ENCODE measurements at places on chromosomes 5 and 9. TPM values are rescaled to one million over a fixed set of nuclear protein-coding genes. Genes with fewer than 3 reads are reported as not detected.

DNA sequence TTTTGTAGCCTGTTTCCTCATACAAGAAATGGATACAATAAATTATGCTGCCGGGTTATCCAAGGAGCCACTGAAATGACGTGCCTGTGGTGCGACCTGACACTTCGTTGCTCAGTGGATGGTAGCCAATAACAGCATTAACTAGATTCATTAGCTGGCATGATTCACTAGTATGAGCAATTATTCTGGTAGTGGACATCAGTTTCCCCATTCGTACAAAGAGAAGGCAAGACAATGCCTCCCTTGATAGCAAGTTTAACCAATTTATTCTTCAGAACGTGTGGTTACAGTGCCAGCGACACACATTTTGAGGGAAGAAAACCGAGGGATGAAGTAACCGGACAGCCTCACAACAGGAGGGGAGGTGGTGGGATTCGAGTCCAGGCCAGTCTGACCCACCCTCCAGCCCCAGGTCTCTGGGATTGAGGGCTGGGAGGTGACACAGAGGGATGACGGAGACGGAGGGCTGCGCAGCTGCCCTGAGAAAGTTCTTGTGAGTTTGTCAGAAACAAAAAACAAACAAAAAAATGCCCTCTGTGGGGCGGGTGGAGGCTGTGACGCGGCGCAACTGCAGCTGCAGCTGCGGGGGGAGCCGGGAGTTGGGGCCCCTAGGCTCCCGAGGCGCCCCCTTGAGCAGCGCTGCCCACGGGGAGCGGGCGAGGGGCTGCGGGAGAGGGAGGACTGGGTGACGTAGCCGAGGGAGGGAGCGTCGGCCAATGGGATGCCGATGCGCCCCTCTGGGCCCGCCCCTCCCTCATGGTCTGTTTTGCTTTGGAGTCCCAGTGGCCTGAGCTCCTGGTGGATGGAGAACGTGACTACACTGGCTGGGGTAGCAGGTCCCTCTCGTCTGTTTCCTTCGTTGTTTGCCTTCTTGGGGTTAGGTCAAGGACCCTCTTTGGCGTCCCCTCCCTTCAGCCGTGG, 10.9 kb downstream of the LHX2 start:
- H3K4me1 ChIP-seq, result peaks cover 6% of the 10 kb centered on the region
- H3K36me3 ChIP-seq, result no peaks in the 10 kb centered on the region
- H3K4me3 ChIP-seq, result no peak overlapping the region
- DNase-seq, result no peak

- H3K36me3 ChIP-seq, result no peaks in the 10 kb centered on the region
- no peak for DNase-seq
- no peak overlapping the region for H3K27ac ChIP-seq
Measured at GRCh38 chr9:27473111-27473529, 51.0 kb upstream of the IFNK start.

DNA sequence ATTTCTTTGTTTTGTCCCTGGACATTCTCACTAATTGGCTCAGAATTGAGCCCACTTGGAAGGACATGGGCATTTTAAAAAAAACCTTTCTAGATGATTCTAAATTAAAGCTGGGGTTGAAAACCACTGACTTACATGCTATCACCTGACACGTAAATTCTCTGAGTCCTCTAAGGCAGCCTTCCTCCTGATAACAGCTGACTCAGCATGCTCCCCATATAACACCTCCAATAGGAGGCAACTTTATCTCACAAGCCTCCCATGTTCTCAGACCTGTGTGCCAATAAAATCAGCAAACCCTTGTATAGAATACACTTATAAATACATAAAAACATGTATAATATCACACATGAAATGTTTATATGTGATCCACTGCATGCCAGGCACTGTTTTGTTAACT, 49.2 kb upstream of the AGXT2 start:
- H3K27ac ChIP-seq, result no peak overlapping the region
- no peaks in the 10 kb centered on the region for H3K27me3 ChIP-seq
- H3K4me3 ChIP-seq, result no peak overlapping the region
- no peaks in the 10 kb centered on the region for H3K4me1 ChIP-seq
- no peak for DNase-seq

DNA sequence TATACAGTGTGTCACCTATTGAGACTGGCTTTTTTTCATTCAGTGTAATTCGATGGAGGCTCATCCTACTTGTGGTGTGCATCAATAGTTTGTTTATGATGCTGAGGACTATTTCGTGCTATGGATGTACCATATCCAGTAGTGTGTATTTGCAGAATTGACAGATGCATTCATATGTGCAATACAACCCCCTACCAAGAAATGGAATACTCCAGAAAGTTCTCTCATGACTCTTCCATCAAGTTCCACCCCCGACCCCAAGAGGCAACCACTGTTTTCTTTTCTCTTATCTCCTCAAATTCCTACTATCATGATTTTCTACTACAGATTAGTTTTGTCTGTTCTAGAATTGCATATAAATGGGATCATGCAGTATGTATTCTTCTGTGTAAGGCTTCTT, 21.9 kb downstream of the FBXO10 start:
- no peak for DNase-seq
- no peaks in the 10 kb centered on the region for H3K36me3 ChIP-seq
- H3K27ac ChIP-seq, result no peak overlapping the region

DNA sequence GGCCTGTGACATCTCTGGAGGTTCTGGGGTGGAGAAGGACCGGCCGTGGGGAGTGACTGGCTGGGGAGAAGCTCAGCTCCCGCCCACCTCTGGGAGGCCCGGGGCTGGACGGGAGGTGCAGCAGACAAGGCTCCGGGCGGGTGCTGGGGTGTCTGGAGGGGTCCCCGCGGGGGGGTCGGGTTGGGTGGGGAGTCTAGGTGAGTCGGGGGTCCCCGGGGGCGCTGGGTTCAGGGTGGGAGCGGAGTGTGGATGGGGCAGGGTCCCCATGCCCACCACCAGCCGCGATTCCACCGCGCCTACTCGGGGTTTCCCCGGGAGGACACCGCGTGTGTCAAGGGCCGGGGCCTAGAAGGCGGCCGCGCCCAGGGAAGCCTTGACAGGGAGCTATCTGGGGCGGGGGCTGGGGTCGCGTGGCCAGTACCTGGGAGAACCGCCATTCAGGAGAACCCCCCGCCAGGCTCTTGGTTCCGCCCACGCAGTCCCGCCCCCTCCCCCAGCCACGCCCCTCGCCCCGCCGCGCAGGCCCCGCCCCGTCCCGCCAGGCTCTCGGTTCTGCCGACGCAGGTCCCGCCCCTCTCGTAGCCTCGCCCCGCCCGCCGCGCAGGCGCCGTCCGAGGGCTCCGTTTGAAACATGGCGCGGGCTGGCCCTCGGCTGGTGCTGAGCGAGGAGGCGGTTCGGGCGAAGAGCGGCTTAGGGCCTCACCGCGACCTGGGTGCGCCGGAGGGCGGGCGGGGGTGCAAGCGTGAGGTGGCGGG, at the start of gene CEP72:
CEP72 (plus strand) TSS at position 610 of the 756 bp plus-strand sequence; CDS start at position 632, 22 bp downstream.
- H3K4me3 ChIP-seq, result peak within 1 kb of the TSS; percentile 67
- peak within 1 kb of the TSS; percentile 47 for H3K27ac ChIP-seq
- peak; percentile 84 for DNase-seq
- no peaks in the 10 kb centered on the region for H3K27me3 ChIP-seq
- H3K36me3 ChIP-seq, result no peaks in the 10 kb centered on the region

Gene CTXN3
- total RNA-seq, result not detected

Gene TRAF2
- total RNA-seq, result 60.5 TPM

GRCh38 chr9:130128733-130129431, 43.3 kb upstream of the NCS1 start:
- peak; percentile 50 for DNase-seq
- peaks cover 7% of the 10 kb centered on the region for H3K36me3 ChIP-seq
- H3K27me3 ChIP-seq, result no peaks in the 10 kb centered on the region
- H3K27ac ChIP-seq, result peak overlapping the region; percentile 93

DNA sequence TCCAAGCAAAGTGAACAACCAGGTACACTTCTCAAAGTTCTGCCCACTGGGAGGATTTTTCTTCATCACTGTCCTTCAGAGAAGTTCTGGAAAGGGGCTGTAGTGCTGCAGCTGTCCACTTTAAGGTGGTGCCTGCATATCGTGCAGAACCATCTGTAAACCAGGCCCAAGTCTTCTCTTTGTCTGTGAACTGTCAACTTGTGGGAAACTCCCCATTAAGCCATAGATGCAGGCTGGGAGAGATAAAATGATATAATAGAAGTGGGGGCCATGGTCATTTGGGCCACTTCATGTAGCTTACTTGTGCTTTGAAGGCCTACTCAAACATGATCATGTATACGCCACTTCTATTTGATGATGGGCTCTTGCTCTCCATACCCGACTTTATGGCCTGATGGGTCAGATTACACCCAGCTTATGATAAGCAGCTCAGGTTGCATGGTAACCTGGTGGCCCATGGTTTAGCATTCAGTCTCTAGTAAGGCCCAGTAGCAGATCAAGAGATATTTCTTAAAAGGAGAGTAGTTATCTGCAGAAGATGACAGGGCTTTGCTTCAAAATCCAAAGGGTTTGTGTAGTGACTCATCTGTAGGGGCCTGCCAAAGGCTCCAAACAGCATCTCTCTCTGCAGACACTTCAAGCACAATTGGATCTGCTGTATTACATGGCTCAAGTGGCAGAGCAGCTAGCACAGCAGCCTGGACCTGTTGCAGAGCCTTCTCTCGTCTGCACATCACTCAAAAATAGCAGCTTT, 15.7 kb upstream of the BTF3 start:
- H3K27me3 ChIP-seq, result no peaks in the 10 kb centered on the region
- DNase-seq, result no peak
- H3K4me1 ChIP-seq, result no peaks in the 10 kb centered on the region

DNA sequence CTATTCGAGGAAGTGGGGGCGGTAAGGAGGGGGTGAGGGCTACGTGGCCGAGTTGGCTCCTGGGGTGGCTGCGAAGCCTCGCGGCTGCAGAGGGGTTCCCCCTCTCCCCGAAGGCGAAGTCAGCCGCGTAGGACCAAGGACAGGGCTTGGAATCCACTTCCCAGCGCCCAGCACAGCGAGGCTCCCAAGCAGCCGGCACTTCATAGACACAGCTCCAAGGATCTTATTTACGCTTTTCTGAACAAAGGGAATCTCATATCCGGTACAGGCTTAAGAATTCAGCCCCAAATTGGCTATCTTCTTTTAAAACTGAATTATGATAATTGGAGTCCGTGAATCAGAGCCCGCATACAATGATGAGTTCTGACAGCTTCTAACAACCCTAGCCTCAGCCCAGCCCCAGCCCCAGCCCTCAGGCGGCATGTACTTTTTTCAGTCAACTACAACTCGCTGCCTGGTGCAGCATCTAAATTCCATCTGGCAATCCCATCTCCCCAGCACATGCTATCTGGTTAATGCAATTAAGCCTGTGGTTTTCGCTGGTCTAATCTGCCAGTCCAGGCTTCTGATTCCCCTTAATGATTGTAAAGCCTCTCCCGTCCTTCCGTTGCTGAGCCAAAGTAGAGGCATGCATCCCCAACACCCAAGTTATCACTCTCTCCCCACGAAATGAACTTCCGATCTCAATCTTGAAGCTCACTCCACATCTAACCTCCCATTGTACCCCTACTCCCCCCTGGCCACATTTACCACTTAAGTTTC, 1.0 kb downstream of the ELAVL2 start:
- no peak overlapping the region for H3K27ac ChIP-seq
- no peaks in the 10 kb centered on the region for H3K27me3 ChIP-seq
- H3K4me3 ChIP-seq, result no peak overlapping the region

DNA sequence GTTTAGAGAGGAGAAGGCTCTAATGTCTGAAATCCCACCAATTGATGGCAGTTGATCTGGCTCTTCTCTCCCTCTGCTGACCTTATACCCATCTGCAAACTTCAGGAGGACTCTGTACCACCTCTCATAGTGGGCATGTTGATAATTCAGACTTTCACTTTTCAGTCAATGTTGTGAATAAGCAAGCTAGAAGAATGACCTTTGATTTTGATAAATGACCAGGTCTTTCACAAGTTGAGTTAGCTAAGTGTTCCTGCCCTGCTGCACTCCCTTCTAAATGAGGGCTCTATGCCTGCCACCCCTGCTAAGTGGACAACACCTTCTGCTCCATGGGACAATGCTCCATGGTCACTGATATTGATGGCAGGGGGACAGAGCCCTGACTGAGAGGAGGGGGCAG, 74.7 kb downstream of the SPRY4 start:
- no peaks in the 10 kb centered on the region for H3K27me3 ChIP-seq
- no peaks in the 10 kb centered on the region for H3K4me1 ChIP-seq
- H3K36me3 ChIP-seq, result no peaks in the 10 kb centered on the region
- no peak overlapping the region for H3K4me3 ChIP-seq

GRCh38 chr5:32434221-32434620, 10.3 kb downstream of the ZFR start:
- H3K27me3 ChIP-seq, result no peaks in the 10 kb centered on the region
- DNase-seq, result no peak
- no peak overlapping the region for H3K27ac ChIP-seq

Gene WDR55
- 40.1 TPM for total RNA-seq

DNA sequence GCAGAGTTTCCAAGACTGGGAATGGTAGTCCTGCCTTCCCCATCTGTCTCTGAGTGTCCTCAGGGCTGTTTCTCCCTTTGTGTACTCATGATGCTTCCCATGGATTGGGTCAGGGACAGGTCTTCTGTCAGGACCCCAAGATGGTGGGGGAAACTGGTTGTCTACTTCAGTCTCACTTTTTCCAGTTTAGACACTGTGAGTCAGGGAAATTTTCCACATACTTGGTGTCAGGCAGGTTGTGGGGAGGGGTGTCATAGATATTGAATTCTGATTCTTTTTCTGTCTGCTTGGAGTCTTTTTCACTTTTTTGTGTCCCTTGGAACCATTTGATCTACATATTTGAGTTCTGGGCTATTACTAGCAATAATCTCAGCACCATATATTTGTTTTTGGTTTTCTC, 10.3 kb downstream of the POLK start:
- peaks cover 9% of the 10 kb centered on the region for H3K4me1 ChIP-seq
- H3K4me3 ChIP-seq, result no peak overlapping the region
- no peak overlapping the region for H3K27ac ChIP-seq
- H3K36me3 ChIP-seq, result no peaks in the 10 kb centered on the region
- H3K27me3 ChIP-seq, result no peaks in the 10 kb centered on the region

DNA sequence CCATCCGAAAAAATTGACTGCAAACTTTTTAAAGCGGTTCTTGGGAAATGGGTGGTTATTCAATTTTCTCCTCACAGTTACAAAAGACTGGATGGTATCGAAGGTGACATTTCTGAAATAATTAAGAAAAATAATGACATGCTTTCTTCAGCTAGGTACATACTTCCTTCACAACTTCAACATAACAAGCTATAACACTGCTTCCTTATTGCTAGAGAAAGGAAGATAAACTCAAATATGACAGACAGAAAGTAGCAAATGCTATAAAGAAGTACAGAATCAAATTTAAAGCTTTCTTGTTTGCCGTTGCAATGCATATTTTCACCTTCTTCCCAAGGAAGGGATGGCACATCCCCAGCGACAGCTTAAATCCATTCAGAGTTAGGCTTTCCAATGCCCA, 93.5 kb upstream of the EFNA5 start:
- H3K27ac ChIP-seq, result no peak overlapping the region
- no peaks in the 10 kb centered on the region for H3K36me3 ChIP-seq
- H3K4me3 ChIP-seq, result no peak overlapping the region

Data from CD8-positive, alpha-beta memory T cell (primary cell).